ENCODE measurements at places on chromosomes 12 and 14.

DNA sequence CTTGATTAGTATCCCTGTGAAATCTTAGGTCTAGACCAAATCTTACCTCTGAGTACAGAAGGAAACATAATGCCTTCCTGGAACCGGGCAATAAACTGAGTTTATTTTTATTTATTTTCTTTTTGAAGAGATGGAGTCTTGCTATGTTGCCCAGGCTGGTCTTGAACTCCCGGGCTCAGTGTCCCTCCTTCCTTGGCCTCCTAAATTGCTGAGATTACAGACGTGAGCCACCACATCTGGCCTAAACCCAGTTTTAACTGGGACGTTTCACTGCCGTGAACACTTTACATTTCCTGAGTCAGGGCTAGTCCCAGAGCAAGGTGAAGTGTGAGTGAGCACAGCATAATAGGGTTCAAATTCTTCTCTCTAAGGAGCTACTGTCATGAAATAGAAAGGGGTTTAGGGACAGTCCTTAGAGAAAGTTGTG is 671 bp downstream of the GUCY2C start:
- no peak for DNase-seq

DNA sequence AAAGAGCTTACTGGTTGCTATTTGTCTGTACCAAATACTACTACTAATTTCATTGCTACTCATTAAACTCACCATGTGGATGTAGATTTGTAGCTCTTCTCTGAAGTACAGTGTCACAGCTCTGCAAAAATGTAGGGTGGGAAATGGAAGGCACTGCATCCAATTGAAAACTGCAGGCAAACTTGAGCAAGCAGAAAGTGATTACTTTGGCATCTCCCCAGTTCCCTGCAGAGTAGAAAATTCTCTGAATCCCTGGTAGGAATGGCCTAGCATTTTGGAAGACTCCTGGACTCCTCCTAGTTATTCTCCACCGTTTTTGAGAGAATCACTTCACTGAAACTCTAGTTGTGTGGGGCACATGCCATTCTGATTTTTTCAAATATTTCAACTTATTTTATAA is 239.1 kb downstream of the DIO2 start:
- no peak for DNase-seq

DNA sequence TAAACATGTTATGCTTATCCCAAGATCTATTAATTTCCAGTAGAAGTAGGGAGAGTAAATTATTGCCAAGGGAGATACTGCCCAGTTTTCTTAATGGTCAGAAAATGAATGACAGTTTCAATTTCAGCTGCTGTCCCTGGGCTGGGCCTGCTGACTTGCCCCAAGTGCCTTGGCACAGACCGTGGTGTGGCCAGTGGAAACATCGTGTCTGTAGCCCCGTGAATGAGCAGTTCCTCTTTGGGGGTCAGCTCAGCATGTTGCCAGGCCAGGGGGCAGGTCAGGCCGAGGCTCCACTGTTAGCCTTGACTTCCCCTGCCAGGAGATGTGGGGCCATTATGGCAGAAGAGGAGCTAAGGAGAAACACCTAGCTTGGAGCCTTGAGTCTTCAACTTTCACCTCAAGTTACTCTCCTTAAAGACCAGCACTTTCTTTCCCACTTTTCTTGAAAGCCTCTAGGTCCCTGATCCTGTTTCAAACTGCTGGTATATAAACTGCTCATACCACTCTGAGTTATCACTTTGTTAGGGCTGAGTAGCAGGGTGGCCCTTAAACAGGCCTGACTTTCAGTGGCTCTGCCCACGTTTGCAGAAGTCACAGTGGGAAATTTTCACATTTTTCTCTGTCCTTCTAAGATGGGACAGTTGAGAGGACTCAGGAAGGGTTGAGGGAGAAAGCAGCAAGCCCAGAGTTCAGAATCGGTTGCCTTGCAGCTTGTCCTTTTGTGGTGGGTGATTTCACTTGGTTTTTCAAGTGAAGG is 73.2 kb downstream of the SUSD6 start:
- no peak for DNase-seq

DNA sequence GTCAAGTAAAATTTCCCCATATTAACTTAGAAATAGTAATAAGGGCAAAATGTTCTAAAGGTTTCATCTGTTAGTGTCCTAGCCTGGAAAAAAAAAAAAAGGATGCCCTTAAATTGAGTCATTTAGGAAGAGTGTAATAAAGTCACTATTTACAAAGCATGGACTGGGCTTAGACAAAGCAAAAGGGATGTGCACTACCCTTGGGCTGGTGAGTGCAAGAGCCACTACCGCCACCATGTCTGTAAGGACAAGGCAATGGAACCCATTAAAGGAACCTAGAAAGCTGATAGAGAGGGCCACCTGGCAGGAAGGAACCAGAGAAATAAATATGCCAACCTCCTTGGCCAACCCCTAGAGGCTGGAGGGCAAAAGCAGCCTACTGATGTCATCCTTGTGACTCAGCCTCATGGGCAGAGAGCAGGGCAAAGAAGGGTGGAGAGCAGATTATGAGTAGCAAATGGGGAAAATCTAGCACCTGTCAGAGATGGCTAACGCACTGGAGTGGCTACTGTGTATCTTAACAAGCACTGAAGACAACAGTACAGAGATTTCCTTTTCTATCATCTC is 59.5 kb upstream of the FUT8 start:
- no peak for DNase-seq

DNA sequence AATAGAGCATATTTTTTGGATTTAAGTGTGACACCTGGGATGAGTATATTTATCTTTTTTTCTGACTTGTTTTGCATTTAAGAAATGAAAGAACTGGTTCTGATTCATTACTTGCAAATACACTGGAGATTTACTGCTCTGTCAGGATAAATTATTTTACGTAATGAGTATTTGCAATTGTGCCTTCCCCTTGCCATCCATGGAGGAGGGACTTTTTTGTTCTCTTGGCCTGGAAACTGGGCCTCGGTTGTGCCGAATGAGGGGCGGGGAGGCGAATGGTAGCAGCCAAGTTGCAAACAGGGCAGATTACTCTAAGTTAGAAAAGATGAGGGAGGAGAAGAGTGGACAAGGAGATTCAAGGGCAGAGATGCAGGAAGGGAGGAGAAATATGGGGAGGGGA is 308.7 kb downstream of the ATP23 start:
- DNase-seq, result no peak

GRCh38 chr14:104734991-104735779 is 11.2 kb downstream of the ADSS1 start:
- DNase-seq, result no peak

DNA sequence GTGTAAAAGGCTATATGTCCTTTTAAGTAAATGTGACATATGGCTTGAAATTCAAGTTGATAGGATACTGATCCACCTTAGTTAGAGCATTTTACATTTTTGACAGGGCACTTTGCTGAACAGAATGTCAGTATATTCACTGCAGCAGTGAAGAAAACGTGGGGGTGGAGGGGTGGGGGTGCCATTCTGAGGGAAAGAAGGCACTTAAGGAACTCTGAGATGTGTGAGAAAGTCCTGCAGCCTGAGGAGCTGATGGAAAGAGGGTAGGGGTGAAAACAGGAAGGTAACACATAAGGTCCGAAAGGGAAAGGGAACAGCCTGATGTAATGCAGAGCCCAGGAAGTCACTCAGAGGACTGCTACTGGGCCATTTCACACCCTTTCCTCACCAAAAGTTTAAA is 265.5 kb upstream of the GRIP1 start:
- DNase-seq, result no peak

- no peak for DNase-seq
Measured at GRCh38 chr12:119681111-119681510, 13.2 kb downstream of the PRKAB1 start.

DNA sequence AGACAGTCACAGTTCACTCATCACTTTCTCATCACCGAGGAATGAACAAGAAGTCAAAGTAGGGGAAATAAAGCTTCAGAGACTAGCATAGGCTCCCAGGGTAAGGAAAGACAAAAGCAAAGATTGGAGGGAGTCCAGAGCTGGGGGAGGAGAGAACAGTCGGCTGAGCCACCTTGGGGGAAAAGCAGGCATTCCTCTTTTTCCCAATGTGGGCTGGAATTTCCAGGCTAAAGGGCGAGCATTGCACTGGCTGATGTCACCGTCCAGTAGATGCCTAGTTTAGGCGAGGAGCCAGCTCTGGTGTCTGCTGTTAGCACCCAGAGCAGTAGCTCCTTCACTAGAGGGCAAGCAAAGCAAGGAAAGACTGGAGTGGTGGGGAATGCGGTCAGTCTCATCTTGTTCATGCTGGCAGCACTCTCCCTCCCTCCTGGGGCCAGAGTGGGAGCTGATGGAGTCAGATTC is 8.5 kb upstream of the KRT75 start:
- no peak for DNase-seq

GRCh38 chr12:95759718-95760117 is 30.8 kb downstream of the NTN4 start:
- no peak for DNase-seq

DNA sequence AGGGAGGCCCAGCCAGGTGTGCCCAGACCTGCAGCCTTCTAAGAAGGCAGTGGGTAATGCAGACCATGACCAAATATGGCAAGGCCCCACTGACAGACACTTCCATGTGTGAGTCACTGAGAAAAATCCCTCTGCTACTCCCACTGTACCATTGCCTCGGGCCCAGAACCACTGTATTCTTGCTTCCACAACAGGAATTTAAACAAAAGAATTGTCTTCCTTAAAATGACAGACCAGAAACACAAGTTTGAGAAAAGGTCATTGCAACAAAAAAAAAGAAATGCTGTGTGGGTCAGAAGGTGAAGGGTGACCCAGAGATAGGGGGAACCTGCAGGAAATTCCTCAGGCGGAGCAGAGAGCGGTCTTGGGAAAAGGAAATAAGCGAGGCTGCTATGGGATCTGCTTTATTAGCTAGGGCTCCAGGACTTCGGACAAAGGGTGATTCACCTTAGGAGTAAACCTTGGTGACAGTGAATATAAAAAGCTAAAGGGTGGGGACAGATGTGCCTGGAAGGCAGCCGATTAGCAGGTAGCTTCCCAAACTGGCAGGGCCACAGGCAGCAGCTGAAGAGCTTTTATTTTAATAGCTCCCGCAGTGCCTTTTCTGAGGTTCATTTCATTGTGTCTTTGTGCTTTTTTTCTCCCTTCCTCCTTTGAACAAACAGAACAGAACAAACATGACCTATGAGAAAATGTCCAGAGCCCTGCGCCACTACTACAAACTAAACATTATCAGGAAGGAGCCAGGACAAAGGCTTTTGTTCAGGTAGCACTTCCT is 185.3 kb upstream of the BCL2L14 start:
- no peak for DNase-seq

GRCh38 chr14:65424531-65424930 is 12.0 kb downstream of the FUT8 start:
- no peak for DNase-seq

DNA sequence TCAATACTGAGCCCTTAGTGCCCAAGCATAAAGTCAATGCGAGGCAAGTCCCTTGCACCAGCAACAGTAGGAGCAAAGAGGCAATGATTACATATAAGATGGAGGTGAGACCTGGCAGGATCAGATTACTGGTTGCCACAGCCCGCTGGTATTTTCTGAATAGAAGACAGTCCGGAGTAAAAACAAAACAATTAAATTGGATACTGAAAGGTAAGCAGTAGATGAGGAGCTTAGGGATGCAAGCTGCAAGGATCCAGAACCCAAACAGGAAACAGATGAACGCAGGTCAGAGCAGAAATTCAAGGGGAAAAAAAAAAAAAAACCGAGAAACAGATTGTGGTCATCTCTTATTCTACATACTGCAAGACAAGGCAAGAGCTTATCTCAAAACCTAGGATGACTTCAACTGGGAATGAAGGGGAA is 119.6 kb downstream of the MED13L start:
- DNase-seq, result no peak

DNA sequence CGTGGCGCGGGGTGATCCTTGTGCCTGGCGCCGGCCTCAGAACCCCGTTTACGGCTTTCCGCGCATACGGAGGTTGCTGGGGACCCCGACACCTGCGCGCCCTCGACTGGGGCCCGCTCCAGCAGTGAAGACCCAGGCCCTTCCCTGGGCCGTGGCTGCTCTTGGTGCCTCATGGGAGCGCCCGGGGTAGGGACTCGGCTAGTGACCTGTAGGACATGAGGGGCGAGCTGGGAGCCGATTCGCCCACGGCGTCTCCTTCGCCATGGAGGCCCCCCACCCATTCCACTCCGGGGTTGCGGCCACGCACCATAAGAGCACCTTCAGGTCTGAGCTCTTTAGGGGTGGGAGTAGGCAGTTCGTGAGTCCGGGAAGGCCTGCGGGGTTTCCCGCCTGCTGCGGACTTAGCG is 14.2 kb upstream of the PAX9 start:
- DNase-seq, result no peak

DNA sequence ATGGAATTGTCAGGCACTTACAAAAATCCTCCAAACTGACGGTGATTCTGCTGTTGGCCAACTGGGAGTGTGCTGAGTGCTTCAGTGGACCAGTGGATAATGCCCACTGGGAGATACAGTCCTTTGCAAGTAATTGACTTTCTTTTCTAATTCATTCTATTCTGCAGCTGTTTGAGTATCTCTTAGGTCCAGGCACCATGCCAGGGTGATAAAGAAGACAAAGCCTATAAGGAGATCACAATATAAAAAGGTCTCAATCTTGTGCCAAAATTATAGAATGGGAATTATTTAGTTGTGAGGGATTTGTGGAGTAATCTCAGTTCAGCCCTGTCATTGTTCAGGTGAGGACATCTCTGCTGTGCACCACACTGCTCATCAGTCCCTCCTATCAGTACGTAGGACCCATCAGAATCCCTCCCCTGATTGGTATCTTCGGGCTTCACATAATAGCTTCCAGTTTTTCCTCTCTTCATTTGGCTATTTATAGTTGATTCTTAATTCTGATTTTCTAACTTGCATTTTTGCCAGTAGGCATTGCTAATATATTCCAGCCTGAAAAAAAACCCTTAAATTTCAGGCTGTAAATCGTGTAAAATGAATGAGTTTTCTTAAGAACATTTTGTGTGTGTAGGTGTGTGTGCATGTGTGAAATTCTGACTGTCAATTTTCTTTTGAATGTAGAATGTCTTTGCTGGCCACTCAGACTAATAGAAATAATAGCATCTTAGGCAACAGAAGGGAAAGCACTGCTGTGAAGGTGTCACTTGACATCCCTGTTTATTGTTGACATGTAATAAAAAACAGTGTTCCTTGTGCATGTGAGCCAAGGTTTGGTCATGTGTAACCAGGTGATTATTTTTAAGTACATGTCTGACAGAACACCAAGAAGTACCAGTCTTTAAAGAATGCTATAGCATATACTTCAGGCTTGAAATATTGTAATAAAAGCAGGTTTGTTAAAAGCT is 457.6 kb upstream of the RGS6 start:
- no peak for DNase-seq

DNA sequence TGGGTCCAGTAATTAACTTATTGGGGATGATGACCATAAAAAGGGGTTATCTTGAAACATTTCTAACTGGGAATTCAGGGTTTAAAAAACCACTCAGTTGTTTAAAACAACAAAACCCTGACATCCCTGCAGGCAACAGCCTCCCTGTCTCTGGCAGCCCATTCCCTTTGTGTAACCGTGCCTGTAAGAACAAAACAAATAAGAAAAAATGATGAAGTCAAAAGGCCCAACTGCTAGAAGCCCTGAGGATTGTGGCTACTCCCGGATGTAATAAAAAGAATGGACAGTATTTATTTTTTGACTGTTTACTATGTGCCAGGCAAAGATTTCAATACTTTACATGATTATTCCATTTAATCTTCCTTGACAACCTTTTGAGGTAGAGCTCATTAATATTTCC is 75.3 kb downstream of the TMCC3 start:
- no peak for DNase-seq

GRCh38 chr14:85519661-85520305 is 10.2 kb upstream of the FLRT2 start:
- no peak for DNase-seq

GRCh38 chr12:51065530-51065929 is 17.4 kb downstream of the LETMD1 start:
- DNase-seq, result no peak
